ENCODE measurements at places on chromosomes 13 and 19. TPM values are rescaled to one million over a fixed set of nuclear protein-coding genes. Genes with fewer than 3 reads are reported as not detected.

DNA sequence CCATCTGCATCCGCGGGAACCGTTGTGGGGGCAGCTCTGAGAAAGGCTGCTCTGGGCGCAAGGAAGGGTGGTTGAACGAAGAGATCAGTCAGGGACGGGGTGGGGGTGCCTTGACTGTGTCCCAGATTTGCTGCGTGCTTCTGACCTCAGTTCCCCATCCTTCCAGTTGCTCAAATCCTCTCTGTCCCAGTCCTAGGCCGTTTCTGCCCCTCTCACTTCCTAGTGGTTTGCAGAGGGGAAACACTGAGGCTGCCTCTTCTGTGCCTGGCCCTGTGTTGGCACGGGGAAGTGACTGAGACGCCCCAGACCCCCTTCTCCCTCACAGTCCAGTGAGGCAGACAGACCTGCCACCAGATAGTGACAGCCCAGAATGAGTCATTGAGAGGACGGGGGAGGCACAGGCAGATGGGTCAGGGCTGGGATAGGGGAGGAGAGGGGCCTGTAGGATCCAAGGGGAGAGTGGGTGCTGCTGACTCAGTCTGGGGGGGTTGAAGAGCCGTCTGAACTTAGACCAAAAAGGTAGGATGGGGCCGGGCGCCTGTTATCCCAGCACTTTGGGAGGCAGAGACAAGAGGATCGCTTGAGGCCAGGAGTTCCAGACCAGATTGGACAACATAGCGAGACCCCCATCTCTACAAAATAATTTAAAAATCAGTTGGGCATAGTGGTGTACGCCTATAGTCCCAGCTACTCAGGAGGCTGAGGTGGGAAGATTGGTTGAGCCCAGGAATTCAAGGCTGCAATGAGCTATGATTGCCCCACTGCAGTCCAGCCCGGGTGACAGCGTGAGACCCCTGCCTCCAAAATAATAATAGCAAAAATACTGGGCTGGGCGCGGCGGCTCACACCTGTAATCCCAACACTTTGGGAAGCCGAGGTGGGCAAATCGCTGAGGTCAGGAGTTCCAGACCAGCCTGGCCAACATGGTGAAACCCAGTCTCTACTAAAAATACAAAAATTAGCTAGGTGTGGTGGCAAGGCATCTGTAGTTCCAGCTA is 26.5 kb downstream of the NUMBL start:
- no peak for DNase-seq

- DNase-seq: no peak
Observed at GRCh38 chr19:40141551-40141950, 49.7 kb upstream of the MAP3K10 start.

GRCh38 chr19:45451131-45451849 is 16.5 kb upstream of the FOSB start:
- peak; percentile 73 for DNase-seq

GRCh38 chr13:50124536-50125303 is 109.5 kb downstream of the KCNRG start:
- no peak for DNase-seq

DNA sequence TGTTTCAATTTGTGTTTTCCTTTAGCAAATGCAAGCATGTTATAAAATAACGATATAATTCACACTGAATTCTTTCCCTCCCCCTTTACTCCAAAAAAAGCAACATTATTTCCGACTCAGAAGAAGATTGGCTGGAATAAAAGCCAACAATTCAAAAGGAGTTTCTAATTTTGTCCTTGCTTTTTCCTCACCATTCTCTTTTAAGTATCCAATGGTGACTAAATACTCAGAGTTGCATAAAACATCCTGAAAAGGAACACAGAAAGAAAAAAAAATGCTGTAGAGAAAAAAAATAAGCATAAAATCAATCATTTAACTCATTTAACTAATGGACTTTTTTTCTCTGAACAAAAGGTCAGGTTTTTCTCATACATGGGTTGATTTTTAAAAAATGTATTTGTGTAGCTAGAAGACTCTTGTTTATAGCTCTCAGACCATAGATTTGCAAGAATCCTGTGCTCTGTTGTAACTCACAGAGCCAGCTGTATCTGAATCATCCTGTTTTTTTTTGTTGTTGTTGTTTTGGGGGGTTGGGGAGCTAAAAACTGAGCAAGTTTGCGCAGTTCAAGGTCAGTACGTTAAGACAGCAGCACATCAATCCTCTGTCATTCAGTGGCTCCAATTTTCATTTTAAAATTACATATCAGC is 108.1 kb downstream of the PCDH17 start:
- no peak for DNase-seq

- no peak for DNase-seq
Observed at GRCh38 chr19:16554776-16555175, 12.5 kb upstream of the CHERP start.

GRCh38 chr19:13526552-13526951 is 20.3 kb upstream of the CACNA1A start:
- no peak for DNase-seq

DNA sequence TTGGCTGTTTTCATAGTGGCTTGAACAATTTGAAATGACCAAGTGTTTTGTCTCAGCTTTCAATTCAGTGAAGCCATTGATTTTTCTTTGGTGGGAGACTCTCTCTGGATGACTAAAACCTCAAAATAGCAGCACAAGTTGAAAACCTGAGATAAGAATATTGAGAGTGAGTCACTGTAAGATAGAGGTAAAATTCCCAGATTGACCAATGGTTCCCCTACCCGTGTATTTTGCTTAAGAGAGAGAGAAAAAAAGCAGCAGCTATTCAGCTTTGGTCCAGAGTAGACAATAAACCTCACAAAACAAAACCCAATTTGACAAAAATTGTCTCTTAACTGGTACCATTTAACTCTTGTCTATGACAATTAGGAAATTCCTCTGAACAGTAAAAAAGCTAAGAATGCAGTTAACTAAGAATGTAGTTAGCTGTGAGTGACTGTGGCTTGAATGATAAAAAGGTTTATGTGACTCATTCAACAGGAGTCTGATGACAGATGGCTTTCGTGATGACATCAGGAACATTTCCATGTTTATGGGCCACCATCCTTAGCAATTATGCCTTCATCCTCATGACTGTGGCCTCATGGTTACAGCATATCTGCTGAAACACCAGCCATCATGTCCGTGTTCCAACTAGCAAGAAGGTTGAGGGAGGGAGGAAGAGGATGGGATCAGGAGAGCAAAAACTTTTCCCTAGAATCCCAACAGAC is 356.9 kb downstream of the NDFIP2 start:
- no peak for DNase-seq

- no peak for DNase-seq
Observed at GRCh38 chr13:101258071-101258470, 158.2 kb downstream of the NALCN start.

GRCh38 chr13:20711301-20712044 is 8.0 kb downstream of the IL17D start:
- no peak for DNase-seq

DNA sequence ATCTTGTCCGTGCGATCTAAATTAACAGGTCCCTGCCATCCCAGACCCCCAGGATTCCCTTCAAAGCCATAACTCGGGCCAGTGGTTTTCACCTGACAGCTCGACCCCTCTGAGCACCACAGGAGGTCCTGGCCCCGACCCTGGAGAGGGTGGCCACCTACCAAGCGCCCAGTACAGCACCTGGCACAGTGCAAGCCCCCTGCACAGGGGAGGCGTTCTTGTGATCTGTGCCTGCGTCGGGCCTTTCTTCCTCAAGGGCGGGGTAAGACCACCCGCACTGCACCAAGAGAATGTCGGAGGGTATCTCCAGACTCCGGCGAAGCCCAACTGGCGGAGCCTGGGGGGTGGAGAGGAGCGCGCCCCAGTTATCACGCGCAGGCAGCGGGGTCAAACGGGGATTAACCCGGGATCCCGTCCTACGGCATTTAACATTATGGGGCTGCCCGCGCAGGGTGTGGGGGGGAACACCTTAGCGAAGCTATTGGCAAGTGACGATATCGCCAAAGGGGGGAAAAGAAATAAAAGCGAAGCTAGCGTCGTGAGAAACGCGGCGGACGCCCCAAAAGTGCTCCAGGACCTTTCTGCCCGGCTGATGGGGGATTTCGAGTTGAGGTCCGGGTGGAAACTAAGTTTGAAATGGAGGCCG is 1.3 kb upstream of the HNRNPL start:
- DNase-seq: no peak

DNA sequence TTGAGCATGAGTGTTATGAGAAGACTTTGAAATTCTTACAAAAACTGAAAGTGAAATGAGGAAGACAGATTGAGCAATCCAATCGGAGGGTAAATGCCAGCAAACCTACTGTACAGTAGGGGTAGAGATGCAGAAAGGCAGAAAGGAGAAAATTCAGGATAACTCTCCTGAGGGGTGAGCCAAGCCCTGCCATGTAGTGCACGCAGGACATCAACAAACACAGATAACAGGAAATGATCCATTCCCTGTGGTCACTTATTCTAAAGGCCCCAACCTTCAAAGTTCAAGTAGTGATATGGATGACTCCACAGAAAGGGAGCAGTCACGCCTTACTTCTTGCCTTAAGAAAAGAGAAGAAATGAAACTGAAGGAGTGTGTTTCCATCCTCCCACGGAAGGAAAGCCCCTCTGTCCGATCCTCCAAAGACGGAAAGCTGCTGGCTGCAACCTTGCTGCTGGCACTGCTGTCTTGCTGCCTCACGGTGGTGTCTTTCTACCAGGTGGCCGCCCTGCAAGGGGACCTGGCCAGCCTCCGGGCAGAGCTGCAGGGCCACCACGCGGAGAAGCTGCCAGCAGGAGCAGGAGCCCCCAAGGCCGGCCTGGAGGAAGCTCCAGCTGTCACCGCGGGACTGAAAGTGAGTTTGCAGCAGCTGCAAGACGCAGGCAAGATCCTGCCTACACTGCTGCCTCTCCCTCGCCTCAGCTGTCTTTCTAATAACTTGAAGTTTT is at the start of gene TNFSF13B:
Gene TNFSF13B (plus strand): TSS at position 118 of the 728 bp plus-strand sequence. CDS start 178 bp downstream, at position 296.
- peak; percentile 70 for DNase-seq

- DNase-seq: no peak
Observed at GRCh38 chr13:110468986-110469495, 92.5 kb downstream of the RAB20 start.

GRCh38 chr19:3183721-3184641 is 1.7 kb upstream of the NCLN start:
- no peak for DNase-seq

The ZNF600 gene
- 6.4 TPM for total RNA-seq

The MAP1S gene
- total RNA-seq: 27.4 TPM

The RNF113B gene
- not detected for total RNA-seq

The CLC gene
- not detected for total RNA-seq

The NFILZ gene
- total RNA-seq: not detected

The MAST1 gene
- total RNA-seq: 0.92 TPM

The RAB3A gene
- 2.1 TPM for total RNA-seq

Data from tongue (tissue), 3 donors.